ENCODE measurements at places on chromosomes 3 and 15. TPM values are rescaled to one million over a fixed set of nuclear protein-coding genes. Genes with fewer than 3 reads are reported as not detected.

DNA sequence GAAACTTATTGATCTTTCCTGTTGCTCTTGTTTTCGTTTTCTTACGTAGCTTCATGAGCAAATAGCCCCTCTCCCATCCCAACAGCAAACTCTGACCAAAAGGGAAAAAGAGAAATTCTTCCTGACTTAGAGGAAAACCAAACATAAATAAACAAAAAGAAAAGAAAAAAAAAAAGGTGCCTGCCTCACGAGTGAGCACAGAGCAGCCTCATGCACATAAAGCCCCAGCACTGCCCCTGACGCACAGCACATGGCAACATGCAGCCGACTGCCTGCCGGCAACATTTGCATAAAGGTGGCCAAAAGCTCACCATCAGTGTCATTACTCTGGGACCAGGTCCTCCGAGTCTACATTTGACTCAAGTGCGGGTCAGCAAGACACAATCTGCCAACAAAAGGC, 6.4 kb downstream of the POC1A start:
- DNase-seq = no peak

DNA sequence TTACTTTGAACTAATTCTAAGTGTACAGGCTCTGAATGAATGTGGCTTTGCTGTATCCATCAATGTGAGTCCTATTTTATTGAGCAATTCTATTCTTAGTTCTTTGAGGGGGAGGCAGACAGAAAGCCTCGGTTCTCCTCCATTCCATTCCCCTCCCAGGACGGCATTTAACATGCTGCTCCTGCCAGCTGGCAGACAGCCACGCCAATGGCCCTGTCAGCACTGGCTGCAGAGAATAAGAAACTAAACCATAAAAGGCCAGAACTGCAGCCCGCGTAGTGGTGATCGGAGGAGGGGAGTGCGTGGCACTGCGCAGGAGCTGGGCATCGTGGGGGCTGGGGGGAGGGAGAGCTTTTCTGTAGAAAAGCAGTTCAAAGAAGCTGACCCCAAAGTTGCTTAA, 76.0 kb upstream of the HACD2 start:
- no peak for DNase-seq

DNA sequence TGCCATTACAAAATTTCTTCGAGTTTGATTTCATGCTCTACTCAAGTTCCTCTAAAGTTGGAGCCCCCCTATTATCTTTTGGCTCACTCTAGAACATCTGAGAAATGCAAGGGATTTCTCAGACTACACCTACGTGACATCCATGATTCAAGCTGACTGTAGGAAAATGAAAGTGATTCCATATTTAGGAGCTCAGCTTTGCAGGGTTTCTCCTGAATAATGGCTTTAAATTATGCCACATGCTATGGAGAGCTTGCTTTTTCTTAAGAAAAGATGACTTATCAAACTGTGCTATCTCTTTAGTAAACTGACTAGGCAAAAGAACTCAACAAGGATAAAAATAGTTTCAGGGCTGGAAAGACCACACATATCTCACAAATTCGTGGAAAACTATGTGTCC, 292.1 kb downstream of the LSAMP start:
- no peak for DNase-seq

RLBP1 gene
- total RNA-seq = not detected

EPHB3 gene
- total RNA-seq = not detected

DNA sequence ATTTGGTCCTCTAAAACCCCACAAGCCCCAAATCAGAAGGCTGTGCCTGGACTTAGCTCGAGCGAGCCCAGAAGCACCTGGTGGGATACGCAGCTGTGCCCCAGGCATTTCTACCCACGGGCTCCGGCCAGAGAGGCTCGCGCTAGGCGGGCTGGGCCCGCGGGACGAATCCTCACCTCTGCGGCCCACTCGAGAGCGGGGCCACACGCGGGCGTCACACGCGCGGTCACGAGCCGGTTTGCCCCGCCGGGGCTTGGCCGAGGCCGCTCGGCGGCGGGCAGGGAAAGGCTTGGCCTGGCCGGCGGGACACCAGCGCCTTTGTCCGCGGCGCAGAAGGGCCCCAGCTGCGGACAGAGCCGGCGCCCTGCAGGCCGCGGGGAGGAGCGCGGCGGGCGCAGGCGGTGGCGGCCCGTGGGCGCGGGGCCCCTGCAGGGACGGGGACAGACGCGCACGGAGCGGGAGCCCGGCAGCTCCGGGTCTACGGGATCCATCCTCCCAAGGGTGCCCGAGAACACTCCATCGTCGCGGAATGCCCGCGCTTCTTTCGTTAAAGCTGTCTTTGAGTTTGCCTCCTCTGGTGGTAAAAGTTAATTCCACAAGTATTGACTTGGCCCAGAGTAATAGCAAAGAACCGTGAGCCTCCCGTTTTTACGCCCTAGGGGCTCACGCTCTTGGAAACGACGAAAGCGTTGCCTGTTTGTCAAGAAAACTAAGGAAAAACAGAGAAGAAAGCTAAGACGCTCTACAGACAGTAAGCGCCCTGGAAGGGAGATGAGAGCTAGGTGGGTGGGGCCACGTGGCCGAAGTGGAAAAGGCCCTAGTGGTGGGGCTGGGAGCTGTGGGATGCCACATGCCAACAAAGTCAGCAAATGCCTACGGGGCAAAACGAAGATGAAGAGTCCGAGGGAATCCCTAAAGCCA, 26.4 kb downstream of the TYRO3 start:
- peak; percentile 46 for DNase-seq

GADL1 gene
- total RNA-seq = not detected

SEMA3B gene
- total RNA-seq = 0.70 TPM

DNA sequence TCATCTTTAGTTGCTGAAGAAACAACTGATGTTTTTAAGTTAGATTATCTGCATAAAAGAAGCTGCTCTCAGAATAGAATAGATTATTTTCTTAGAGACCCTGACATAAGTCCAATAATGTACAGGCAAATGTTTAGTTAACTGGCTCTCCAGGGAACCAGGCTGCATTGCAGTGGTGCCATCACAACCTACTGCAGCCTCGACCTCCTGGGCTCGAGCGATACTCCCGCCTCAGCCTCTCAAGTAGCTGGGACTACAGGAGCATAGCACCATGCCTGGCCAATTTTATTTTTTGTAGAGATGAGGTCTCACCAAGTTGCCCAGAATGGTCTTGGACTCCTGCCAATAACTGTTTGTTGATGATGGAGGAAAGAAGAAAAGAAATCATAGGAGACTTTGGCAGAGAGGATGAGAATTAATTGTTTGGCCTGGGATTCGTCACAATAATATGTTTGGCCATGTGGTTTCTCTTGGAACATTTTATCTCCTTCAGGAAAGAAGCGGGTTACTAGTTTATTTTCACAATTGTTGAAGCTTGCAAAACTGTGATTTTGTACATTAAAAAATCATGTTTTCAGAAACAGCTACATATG, 429.2 kb downstream of the CADM2 start:
- no peak for DNase-seq
